ENCODE measurements at places on chromosomes 7 and 10.

DNA sequence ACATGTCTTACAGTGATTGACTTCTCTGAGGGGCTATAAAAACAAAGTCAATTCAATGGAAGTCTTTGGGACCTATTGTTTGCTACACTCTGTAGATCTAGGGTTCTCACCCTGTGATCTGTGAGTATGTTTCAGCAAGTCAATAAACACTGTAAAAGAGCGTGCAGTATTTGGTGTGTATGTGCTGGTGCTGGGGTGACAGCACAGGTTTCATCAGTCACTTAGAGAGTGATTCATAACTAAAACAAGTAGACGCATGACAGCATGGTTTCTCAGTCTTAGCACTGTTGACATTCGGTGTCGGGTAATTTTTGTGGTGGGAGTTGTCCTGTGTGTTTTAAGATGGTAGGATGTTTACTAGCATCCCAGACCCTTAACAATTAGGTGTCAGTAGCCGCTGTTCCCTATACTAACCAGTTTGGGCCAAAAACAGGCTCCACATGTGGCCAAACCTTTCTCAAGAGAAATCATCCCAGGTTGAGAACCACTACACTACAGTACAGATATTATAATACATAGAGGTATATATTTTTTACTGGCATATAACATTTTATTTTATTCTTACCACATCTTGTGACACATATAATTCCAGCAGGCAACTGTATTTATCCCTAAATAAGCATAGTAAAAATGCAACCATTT is 411.8 kb downstream of the ARL4A start:
- no peak for DNase-seq

DNA sequence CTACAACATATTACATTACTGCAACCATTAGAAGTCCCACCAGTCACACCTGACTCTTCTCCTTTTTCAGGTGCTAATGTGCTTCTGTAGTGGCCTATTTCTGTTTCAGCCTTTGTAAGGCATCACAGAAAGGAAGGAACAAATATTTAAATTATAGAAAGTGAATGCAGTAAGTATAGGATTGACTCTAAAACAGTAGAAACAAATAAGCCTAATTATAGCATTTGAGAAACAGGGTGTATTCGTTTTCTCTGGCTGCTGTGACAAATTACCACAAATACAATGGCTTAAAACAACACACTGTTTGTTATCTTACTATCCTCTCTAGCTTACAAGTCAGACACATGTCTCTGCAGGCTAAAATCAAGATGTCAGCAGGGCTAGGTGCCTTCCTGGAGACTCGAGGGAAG is 69.4 kb downstream of the CCSER2 start:
- no peak for DNase-seq

GRCh38 chr10:89973326-89973725 is 271.9 kb downstream of the KIF20B start:
- DNase-seq = no peak

GRCh38 chr7:15370441-15370840 is 191.4 kb downstream of the AGMO start:
- DNase-seq = no peak

GRCh38 chr7:148854983-148855382 is 29.1 kb downstream of the EZH2 start:
- DNase-seq = no peak

- no peak for DNase-seq
Measured at GRCh38 chr10:113199459-113199858, 249.4 kb downstream of the TCF7L2 start.

GRCh38 chr10:124705817-124706461 is 38.2 kb downstream of the FAM53B start:
- no peak for DNase-seq

DNA sequence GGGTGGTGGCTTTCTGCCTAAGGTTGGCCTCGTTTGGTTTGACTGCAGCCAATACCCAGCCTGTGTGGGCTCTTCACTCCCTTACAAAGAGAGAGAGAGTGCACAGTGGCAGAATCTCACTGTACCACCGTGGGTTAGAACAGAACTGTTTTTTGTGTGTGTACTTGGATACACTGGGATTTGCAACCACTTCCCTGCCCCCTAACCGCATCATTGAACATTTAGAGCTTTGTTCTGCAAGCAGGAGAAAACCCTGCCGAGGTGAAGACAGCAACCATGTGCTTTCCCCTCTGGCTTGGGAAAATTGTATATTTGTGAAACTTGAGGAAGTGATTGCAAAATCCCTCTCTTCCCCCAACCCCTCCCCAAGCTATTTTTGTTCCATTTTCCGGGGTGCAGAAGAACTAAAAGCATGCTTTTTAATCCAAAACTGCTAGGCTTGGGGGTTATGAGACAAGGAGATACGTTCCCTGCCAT is 201.2 kb downstream of the TCF7L2 start:
- no peak for DNase-seq

GRCh38 chr7:55053651-55054571 is 35.1 kb downstream of the EGFR start:
- DNase-seq = no peak

- DNase-seq = no peak
Measured at GRCh38 chr7:38303866-38304265, 30.4 kb upstream of the TARP start.

GRCh38 chr10:84075226-84076046 is 63.9 kb upstream of the GHITM start:
- DNase-seq = no peak

- no peak for DNase-seq
Measured at GRCh38 chr7:139249179-139249810, 18.3 kb downstream of the UBN2 start.

DNA sequence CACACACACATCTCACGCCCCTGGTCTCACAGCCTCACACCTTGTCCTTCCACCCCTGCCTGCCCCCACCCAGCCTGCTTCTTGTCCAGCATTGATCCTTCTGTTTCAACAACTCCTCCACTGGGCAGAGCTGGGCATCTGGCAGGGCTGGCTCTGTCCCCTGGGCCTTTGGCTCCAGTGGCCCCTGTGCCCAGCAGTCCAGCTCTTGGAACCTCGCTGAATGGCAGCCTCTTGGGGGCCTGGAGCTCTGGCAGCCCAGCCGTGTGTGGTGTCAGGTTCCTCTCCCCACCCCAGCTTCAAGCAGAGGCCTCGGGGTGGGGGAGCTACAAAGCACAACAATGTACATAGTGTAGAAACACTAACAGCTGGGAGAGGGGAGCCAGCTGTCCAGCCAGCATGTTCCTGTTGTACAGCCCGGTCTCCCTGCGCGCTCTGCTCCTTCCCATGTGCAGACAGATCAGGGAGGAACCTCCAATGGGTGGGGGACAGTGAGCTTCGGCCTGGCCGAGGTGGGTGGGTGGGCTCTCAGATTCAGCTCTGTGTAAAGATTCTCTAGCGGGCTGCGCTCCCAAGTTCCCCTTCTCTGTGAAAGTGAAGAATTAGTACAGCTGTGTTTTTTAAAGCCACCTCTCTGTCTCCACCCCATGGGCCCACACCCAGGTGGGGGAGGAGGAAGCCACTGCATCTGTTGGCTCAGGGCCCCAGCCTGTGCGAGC is 19.4 kb downstream of the ZMIZ2 start:
- peak; percentile 63 for DNase-seq

GRCh38 chr10:102644646-102645387 is 538 bp downstream of the TRIM8 start:
- DNase-seq = no peak

DNA sequence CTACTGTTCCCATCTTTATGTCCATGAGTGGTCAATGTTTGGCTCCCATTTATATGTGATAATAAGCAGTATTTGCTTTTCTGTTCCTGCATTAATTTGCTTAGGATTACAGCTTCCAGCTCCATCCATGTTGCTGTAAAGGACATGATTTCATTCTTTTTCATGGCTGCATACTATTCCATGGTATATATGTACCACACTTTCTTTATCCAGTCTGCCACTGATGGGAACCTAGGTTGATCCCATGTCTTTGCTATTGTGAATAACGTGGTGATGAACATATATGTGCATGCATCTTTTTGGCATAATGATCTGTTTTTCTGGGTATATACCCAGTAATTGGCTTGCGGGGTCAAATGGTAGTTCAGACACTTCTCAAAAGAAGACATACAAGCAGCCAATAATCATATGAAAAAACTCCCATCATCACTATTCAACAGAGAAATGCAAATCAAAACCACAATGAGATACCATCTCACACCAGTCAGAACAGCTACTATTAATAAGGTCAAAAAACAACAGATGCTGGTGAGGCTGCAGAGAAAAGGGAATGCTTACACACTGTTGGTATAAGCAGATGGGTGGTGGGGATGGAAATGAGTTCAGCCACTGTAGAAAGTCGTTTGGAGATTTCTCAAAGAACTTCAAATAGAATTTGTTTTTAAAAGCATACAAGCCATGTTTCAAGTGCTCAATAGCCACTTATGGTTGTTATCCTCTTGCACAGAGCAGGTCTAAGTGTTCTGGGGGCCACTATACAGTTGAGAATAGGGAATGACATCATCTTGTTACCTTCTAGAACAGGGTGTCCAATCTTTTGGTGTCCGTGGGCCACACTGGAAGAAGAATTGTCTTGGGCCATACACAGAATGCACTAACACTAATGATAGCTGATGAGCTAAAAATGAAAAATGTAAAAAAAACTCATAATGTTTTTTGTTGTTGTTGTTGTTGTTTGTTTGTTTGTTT is 23.2 kb upstream of the SDK1 start:
- DNase-seq = no peak

- no peak for DNase-seq
Measured at GRCh38 chr10:99234791-99235657, 628 bp downstream of the HPSE2 start.

- no peak for DNase-seq
Measured at GRCh38 chr10:80158598-80159127, 26.1 kb downstream of the PLAC9 start.

GRCh38 chr7:24972166-24972477 is 7.9 kb downstream of the OSBPL3 start:
- no peak for DNase-seq

- no peak for DNase-seq
Measured at GRCh38 chr7:118995350-118995749, 770.8 kb downstream of the ANKRD7 start.

DNA sequence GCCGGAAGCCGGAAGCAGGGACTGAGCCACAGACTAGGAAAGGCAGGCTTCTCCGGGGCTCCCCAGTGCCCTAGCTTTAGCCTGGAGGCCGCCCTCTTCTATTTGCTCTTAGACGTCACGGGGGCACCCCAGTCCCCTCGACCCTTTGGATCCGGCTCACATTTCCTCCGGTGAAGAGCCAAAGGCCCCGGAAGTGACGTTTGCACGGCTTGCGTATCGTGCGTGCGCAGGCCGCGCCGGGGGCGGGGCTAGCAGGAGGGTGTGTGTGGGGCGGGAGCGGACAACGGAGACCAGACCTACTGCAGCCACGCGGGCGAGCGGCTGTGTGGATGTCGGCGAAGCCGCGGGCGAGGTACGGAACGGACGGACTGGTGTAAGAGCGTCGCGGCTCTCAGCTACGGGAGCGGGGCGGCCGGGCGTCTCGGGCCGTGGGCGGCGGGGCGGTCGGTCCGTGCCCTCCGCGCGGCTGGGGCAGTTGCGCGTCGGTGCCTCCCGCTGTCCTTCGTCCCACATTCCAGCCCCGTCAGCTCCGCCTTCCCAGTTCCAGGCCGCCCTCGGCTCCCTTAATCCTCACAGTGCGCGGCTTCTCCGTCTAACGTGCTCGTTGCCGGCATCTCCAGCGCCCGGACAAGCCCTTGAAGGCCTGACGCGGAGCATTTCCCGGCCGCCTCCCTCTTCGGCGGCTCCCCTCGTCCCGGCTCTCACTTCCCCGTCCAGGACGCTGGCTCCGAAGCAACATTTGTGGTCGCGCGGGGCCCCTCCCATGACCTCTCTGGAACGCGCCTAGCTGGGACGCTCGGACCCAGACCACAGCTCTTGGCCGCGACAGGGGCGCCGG is 25.8 kb downstream of the KCTD7 start:
- peak; percentile 98 for DNase-seq

- no peak for DNase-seq
Measured at GRCh38 chr7:28986028-28986764, 28.1 kb upstream of the TRIL start.

GRCh38 chr7:110317541-110318265 is 773.2 kb upstream of the LRRN3 start:
- peak; percentile 2 for DNase-seq

DNA sequence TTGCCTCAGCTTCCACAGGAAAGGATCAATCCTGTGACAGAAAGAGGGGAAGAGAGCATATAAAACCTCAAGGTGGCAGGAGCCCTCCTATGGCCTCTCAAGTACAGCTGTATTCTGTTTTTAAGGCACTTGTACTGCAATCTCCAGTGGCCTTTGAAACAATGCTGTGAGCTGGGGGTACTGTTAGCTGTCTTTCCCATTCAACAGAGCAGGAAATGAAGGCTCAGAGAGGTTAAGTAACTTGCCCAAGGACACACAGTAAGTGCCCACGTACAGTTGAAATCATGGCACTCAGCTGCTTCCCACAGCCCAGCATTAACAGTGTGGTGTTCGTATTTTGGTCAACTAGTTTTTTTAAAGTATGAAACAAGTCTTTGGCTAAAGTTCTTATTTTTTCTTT is 34.0 kb downstream of the DUSP5 start:
- no peak for DNase-seq

- no peak for DNase-seq
Measured at GRCh38 chr7:105849122-105849855, 27.1 kb downstream of the ATXN7L1 start.

DNA sequence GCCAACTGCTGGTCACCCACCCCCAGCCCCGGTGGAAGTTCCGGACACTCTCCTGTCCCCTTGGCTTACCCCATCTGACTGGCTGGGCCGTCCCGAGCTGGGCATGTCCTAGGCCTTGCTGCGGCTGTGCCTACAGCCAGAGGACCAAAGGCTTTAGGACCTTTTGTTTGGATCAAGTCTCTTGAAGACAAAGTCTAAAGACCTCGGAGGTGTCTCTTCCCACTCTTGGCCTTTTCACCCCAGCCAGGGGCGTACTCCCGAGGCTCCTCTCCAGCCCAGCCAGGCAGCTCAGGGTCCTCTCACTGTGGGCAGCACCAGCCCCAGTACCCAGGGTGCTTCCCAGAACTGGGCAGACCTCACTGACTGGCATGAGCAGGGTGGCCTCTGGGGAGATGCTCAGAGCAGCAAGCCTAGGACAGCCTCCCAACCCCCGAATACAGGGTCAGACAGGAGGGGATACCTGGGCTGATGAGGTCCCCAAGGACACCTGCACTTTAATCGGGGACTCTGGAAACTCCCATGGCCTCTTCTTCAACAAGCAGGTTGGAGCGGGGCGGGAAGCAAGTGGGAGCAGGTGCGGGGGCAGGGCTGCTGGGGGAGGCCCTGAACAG is 2.7 kb upstream of the PWWP2B start:
- no peak for DNase-seq

- DNase-seq = no peak
Measured at GRCh38 chr10:69892816-69893215, 91.1 kb downstream of the COL13A1 start.

- DNase-seq = no peak
Measured at GRCh38 chr7:19139706-19140327, 5.4 kb downstream of the FERD3L start.

DNA sequence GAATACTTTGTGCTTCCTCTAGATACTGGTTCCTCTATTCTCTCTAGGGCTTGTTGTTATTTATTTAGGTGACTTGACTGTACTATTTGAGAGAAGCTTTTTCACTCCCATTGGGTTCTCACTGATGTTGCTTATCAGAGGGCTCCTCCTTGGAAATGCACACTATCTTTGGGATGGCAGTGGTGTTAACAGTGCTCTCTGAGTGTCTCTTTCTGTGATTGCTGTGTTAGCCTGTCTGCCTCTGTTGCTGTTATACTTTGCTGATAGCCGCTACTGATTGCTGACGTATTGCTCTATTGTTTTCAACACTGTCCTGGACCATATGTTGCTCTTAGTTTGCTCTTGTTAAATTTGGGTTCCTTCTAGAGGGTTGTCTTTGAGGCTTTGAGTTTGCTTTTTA is 34.7 kb downstream of the ZNF33A start:
- DNase-seq = no peak
